ENCODE measurements at places on chromosomes 6 and 20. TPM values are rescaled to one million over a fixed set of nuclear protein-coding genes. Genes with fewer than 3 reads are reported as not detected.

- DNase-seq = no peak
Measured at GRCh38 chr20:50353289-50353961, 156.8 kb upstream of the PTPN1 start.

- DNase-seq = no peak
Measured at GRCh38 chr20:59748619-59749191, 144.4 kb downstream of the PHACTR3 start.

The PPIL6 gene
- 2.6 TPM for total RNA-seq

The METTL24 gene
- total RNA-seq = 3.2 TPM

- no peak for DNase-seq
Measured at GRCh38 chr20:39627765-39628164, 665.6 kb downstream of the DHX35 start.

The NCOA6 gene
- total RNA-seq = 11.6 TPM

DNA sequence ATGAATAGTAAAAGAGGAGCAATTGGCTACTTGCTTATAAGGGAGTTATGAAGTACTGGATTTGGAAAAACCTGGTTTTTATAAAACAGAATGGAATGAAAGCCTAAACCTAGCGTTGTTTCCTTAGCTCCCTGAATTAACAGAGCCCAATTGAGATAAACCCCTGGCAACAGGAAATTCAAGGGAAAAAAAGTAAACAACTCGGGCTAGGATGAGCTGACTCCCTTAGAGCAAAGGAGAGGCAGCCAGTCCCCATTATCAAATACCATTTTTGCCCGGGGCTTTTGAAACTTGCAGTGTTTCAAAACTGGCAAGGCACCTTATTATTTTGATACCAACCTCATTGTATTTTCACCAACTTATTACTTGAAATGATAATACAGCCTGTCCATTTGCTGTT lies 587.5 kb downstream of the CD109 start:
- no peak for DNase-seq

- no peak for DNase-seq
Measured at GRCh38 chr6:10180138-10181074, 234.5 kb downstream of the TFAP2A start.

GRCh38 chr6:25150863-25151262 lies 128.3 kb upstream of the CARMIL1 start:
- no peak for DNase-seq

DNA sequence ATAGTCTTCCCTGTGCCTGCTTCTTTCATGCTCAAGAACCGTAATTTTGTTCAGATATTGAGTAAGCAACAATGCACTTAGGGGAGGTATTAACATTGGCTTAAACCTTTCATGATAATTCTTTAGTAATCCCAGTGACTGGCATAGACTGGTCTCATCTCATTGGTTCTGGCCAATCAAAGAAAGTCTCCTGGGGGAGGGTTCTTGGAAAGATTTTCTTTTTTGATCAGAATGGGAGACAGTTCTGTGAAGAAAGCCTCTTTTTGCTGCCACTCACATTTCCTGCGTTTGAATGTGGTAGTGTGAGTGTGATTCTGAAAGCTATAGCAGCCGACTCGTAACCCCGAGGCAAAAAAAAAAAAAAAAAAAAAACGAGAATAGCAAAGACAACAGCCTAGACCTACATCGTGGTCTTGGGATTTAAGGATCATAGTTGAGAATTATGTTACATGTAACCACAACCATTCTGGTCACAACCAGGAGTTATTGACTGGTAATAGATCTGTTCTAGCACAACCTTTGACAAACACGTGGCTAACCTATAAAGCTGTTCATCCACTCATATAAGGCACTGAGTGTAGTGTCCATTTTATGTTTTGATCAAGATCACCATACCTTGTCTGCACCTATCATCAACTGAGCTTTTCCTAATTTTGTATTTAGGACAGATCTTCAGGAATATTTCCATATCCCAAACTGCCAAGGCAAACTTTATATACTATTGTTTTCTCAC lies 15.1 kb upstream of the TMEM217 start:
- no peak for DNase-seq

- no peak for DNase-seq
Measured at GRCh38 chr6:35047265-35048011, 93.7 kb downstream of the TCP11 start.

GRCh38 chr6:162157167-162157870 lies 570.2 kb downstream of the PRKN start:
- DNase-seq = no peak

- peak; percentile 86 for DNase-seq
Measured at GRCh38 chr20:45044084-45044573, 56.8 kb downstream of the KCNS1 start.

DNA sequence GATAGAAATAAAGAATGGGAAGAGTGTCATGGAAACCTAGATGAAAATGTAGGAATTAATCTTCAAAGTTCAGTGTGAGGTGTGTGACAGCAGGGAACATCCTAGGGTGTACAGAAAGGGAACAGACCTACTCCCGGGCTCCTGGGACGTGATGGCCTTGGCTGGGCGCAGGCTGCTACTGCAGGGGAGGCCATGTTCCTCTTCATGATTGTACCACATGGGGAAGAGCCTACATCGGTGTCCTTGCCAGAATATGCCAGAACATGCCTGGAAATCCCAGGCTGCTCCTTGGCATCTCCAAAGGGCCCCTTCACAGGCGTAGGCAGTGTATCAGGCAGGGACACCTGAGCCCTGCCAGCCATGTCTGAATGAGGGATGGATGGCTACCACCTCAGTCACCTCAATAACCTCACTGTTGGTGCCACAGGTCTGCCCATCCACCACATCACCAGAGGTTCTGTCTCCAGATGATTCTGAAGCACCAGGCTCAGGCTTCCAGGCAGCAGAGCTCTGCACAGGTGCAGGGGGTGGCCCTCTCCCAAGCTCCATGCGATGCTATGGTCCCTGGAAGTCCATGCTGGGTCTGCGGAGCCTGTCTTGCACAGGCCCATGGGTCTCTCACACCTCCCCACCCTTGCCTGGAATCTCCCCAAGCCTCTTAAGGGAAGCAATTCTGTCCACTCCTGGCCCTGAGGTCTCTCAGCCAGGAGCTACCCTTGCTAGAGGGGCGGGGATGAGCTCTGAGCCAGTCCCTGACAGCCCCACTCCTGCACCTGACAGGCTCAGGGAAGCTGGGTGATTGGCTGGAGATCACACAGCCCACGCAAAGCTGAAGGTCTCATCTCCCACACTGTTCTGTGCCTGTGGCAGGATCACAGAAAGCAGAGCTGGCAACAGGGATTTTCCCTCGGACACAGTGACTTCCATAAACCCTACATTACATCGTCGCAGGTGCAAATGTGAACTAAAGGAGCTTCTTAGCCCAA lies 20.2 kb downstream of the RAMACL start:
- no peak for DNase-seq

DNA sequence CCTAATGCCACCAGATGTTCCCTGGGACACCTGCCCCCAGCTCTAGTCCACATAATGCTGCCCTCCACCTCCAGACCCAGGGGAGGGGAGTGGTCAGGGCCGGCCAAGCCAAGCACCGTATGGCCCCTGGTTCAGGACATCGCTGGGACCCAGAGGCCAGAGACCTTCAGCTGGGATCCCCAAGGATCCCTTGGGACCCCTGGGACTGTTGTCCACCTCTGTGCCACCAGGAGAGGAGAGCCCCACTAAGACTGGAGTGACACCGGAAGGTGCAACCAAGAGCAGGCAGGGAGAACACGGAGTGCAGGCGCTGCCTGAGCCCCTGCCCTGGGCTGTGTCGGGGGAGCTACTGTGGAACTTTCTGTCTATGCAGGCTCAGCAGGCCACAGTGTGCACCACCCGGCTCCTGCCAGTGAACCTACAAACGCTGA lies 43.6 kb downstream of the CTCFL start:
- DNase-seq = no peak

The GSTA3 gene
- not detected for total RNA-seq

DNA sequence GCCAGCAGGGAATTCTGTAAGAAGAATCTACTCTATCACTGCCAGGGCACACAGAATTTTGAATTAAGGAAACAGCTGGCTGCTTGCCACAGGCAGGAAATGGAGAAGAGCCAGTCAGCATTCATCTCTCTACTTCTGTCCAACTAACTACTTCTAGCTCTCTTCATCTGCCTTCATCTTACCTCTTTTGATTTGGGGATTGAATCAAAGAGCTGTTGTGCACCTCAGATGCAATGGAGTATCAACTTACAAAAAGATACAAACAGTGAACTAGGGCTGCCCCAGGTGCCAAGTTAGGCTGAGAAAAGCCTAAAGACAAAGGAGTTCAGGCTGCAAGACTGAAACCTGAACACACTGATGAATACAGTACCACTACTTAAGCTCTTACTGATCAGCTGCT lies 82.0 kb downstream of the PTPRK start:
- DNase-seq = no peak

The SIRPD gene
- total RNA-seq = not detected

DNA sequence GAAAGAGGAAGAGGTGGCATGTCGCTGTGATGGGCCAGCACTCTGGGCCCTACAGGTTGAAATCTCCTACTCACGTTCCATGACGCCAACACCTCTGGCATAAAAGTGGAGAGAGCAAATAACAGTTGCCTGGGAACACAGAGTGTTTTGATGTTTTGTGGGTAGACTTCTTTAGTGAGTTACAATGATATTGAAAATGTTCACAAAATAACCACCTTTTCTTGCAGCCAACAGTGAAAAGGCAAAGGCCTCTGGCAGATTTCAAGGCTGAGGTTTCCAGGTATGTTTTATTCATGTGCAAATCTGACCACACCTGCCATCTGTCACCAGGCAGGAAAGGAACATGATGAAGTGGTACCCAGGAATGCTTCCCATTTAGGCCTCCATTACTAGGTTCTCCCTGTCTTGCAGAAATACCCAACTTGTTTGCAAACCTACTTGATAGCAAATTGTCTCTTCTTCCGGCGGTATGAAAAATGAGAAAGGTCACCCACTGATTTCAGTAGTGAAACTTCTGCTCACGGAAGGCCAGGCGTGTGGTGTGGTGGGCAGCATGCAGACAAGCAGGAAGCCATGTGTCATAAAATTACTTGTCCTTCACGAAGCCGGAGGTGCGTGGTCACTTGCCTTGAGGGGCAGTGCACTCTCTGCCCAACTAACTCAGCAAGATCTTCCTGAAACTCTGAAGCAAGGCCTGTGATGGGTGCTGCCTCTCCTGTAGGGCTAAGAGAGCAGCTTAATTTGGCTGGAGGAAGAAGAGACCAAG lies 299.1 kb upstream of the PRDM1 start:
- no peak for DNase-seq

- DNase-seq = no peak
Measured at GRCh38 chr6:36692220-36692619, 5.4 kb upstream of the RAB44 start.

The TXLNB gene
- total RNA-seq = 0.56 TPM

The SLC22A2 gene
- 0.43 TPM for total RNA-seq

DNA sequence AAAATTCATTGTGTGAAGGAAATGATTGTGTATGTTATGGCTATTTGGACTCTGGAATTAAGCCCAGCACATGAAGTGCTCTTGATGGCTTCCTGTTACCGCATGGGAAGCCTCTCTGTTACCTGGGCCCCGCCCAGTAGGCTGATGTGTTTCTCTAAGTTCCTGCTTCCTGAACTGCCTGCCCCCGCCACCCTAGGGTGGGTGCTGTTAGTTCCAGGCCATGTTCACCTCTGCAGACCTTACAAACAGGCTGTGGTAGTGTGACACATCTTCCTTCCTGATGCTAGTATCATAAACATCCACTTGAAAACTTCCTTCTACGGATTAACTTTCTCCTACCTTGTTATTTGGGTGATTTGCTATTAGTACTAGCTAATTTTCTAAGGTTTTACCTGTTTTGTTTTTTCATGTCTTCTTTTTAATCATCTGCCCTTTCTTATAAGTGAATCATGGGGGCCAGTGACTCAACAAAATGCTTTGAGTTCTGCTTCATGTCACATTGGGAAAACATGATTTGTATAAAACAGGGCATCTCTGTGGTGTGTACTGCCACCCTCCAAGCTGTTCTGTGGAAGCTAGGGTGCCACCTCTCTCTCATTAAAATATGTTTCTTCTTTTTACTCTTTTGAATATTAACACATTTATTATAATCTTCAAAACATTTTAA lies 40.6 kb downstream of the SH3BGRL2 start:
- DNase-seq = peak; percentile 59

DNA sequence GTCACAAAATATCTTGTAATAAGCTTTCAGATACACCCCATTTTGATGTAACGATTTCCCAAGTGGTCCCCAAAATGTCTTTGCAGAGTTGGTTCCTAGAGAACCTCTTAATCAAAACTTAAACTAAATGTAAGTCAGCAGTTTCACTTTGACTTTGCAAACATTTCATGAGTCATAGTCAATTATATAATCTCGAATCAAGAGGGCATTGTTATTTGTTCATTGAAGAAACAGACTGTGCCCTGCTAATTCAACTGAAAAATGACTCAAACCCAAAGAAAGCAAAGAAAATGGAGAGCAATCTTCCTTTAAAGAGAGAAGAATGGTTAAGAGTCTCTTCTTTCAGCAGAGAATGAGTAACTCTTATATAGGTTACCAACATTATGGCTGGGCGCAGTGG lies 58.3 kb downstream of the IPCEF1 start:
- no peak for DNase-seq

- no peak for DNase-seq
Measured at GRCh38 chr6:170421921-170422320, 115.4 kb downstream of the FAM120B start.

DNA sequence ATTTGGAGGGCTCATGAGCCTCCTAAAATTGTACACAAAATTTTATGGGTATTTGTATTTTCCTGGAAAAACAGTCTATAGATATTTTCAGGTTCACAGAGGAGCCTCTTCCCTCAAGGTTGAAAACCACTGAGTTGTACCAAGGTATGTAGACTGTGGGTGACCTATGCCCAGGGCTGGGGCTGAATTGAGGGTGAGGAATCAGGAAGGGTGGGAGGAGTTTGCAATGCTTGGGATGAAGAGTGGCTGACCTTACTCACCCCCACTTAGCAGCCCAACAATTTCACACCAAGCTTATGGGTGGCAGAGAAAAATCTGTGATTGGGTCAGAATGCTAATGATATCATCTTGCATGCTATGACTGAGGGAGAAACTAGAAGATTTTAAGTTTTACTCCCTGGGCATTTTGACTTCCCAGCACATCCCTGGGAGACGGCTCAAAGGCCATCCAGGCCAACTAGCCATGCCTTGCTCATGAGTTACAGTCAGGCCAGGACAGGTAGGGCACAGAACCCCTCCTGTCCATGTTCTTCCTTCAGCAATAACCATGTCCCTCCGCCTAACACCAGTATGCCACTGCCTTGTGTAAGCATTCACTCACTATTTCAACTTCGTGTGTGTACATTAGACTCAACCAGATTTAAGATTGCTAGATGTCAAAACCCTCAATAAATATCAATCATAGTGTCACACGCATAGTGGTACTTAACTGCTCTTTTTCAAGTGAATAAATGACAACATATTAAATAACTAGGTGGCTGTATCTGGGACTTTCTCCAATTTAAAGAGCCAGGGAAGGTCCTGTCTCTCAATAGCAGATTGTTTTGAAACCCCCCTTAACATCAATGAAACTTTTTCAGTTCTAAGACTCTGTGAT lies 16.6 kb downstream of the ADTRP start:
- DNase-seq = no peak
